Kidney (tissue), 22 donors: ENCODE measurements at places on chromosomes 3 and 15. TPM values are rescaled to one million over a fixed set of nuclear protein-coding genes. Genes with fewer than 3 reads are reported as not detected.

The UNC45A gene
- 62.8 TPM for total RNA-seq

The SI gene
- total RNA-seq = not detected

The GOLGA6B gene
- not detected for total RNA-seq

The IL20RB gene
- 0.79 TPM for total RNA-seq

DNA sequence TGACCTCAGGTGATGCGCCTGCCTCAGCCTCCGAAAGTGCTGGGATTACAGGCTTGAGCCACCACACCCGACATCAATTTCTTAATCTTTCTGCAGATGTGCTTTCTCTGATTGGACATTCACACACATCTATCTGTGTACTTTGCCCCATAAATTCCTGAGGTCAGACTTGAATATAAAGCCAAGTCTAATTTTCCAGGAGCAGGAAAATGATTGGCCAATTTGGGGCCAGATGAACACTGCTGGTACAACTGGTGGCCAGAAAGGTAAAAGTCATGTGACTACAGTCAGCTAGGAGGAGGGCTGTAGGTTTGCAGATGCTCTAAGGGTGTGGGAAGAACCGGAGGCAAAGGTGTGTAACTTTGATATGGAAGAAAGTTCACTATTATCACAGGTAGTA is 3.2 kb upstream of the RAD51 start:
- DNase-seq = no peak

GRCh38 chr3:187000711-187001151 is 70.4 kb downstream of the ST6GAL1 start:
- no peak for DNase-seq
